ENCODE measurements at places on chromosomes 4 and X. TPM values are rescaled to one million over a fixed set of nuclear protein-coding genes. Genes with fewer than 3 reads are reported as not detected.

LRRC66 gene
- 0.35 TPM for total RNA-seq

ERCC6L gene
- total RNA-seq: 2.6 TPM

BMP3 gene
- not detected for total RNA-seq

ETDB gene
- total RNA-seq: not detected

DSPP gene
- total RNA-seq: not detected

F8 gene
- total RNA-seq: 0.86 TPM

UGT2A1 gene
- not detected for total RNA-seq

MAOA gene
- total RNA-seq: 47.3 TPM

FRG1 gene
- total RNA-seq: 45.2 TPM

GNRHR gene
- not detected for total RNA-seq

KLHL4 gene
- 3.4 TPM for total RNA-seq

SLC38A5 gene
- total RNA-seq: 76.1 TPM

CXCL11 gene
- not detected for total RNA-seq

USP11 gene
- total RNA-seq: 39.5 TPM

SPOCK3 gene
- total RNA-seq: under 0.01 TPM

CRMP1 gene
- total RNA-seq: 0.58 TPM

PORCN gene
- 20.2 TPM for total RNA-seq

NEUROG2 gene
- total RNA-seq: not detected

PNCK gene
- not detected for total RNA-seq

SULT1B1 gene
- total RNA-seq: 1.2 TPM

GABRG1 gene
- total RNA-seq: not detected

SRD5A3 gene
- total RNA-seq: 6.9 TPM

NHS gene
- total RNA-seq: 0.58 TPM

PDCL2 gene
- total RNA-seq: not detected

SSX4B gene
- total RNA-seq: not detected

MAGEC3 gene
- total RNA-seq: not detected

Data from myometrial cell (primary cell).